ENCODE measurements at places on chromosomes 3 and 15.

DNA sequence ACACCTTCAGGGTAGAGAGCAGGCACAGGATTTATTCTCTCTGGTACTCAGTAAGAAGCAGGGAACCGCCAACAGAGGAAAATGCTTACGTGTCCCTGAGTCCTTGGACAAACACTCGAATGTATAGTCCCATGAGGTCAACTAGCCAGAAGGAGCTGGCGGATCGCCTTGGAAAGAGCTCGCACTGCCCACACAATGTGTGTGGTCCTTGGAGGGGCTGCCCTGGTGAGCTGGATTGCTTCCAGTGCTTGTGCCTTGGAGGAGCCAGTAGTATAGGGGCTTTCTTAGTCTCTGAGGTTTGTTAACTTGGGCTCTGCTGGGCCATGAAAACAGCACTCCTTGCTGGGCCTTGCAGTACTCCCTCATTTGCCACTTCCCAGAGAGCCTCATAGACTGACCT is 40.7 kb upstream of the VILL start:
- no peak for DNase-seq

DNA sequence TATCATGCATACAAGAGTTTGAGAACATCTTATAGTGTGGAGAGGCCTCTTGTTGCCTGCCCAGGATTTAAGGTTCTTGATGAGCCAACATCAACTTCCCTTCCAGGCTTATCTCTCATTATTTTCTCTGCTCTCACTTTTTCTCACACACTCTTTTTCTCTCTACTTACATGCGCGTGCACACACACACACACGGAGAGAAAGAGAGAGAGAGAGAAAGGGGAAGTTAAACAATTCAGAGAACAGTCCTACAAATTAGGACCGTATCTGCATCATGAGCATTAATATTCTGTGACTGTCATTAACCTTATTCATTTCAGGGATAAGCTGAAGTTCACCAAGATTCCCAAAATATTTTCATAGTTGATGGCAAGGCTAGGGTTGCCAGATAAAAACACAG is 269.0 kb downstream of the ZNF621 start:
- DNase-seq: no peak

- DNase-seq: no peak
Observed at GRCh38 chr3:168139947-168140346, 44.2 kb upstream of the GOLIM4 start.

DNA sequence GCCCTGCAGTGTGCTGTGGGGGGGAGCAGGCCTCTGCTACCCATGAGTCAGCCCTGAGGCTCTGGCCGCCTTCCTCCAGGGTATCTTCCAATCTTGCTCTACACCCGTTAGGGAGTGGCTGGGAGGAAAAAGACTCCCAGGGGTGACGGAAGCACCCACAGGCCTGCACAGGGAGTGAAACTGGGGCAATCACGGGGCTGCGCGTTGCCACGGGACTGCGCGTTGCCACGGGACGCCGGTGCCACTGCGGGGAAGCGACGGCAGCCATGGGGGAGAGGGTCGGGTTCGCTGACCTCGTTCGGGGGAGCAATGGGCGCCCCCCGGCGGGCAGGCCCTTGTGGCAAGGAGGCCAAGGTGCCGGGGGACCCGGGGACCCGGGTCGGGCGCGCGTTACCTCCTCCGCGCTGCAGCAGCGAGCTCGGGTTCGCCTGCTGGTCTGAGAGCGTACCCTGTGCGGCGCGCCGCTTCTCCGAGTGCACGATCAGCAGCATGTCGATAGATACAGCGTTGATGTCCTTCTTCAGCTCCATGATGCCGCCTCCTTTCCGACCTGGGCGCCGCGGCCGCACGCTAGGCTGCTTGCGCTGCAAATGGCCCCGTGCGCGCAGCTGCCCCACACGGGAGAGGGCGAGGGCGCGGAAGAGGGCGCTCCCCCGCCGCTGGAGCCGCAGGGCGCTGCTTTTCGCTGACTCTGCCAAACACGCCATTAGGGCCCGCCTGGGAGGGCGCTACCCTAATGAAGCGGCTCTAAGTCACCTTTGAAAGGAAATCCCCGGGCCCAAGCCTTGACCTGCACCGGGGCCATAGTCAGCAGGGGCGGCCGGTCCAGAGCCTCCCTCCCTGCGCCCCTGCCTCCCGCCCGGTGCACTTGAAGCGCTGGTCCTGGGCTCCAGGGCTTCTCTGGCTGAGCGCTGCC is at the start of gene KY:
KY (minus strand) TSS at position 592 of the 916 bp plus-strand sequence; CDS start at position 530, 62 bp downstream.
- DNase-seq: no peak

GRCh38 chr3:177131927-177132636 is 65.2 kb downstream of the TBL1XR1 start:
- no peak for DNase-seq

DNA sequence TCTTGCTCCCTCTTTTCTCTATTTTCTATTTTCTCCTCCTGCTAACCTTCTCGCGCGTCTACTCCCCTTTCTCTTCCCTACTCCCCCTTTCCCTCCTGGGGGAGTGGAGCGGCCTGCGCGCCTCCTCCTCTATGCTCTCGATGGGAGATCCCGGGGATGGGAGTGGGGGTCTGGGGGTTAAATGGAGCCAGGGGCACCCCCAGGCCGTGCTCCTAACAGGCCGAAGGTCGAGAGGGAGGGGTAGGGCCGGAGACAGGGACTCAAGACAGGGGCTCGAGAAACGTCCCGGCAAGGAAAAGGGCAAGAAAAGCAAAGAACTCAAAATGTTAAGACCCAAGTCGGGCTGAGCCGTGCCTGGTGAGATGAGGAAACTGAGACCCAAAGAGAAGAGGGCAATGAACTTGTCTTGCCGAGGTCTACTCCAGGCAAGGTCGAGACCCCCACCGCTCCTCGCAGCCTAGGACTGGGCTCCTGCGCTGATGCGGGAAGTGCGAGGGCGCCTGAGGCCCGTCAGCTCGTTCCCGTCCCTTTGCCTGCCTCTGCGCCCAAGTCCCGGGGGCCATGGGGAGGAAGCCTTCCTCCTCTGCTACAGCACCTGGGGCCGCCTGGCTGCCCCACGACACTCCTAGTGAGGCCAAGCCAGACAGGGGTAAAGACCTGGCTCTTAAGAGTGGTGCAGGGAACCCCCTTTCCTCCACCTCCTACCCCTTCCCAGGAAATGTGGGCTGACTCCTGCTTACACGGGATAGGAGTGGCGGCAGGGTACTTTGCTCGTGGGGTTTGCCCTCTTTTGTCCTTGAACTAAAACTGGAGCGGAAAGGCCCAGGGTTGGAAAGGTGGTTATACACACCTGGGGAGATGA is 770 bp upstream of the MEGF11 start:
- DNase-seq: no peak

GRCh38 chr3:184231671-184232070 is 2.3 kb downstream of the VWA5B2 start:
- no peak for DNase-seq

- DNase-seq: no peak
Observed at GRCh38 chr3:86934851-86935250, 56.1 kb downstream of the VGLL3 start.

DNA sequence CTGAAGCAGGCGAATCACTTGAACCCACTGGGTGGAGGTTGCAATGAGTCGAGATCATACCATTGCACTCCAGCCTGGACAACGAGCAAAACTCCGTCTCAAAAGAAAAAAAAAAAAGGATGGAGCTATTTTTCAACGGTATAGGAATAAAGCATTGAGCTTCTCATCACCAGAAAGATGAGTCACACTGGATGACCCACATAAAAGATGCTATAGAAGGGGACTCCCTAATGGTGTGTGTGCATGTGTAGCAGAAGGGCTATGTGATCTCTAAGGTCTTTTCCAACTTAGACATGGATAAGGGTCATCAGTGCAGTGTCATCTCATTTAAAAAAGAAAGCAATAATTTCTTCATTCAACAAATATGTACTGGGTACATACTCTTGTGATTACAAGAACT is 476.0 kb downstream of the MFSD1 start:
- no peak for DNase-seq

- DNase-seq: no peak
Observed at GRCh38 chr3:12875857-12876836, 34.8 kb upstream of the RPL32 start.

DNA sequence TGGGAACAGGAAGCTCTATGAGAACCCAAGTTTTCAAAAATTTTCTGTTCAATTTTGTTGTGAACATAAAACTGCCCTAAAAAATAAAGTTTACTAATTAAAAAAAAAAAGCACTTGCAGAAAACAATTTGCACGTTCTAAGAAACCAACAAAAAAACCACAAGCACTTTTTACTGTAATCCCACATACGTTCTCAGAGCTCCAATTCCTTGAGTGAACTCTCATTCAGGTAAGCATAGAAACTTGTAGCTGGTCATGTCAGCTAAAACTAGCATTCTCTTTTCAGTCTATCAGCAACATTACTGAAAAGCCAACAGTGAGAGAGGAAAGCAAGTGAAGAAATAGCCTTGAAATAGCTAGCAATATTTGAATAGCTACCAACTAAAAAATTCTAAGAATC is 11.5 kb upstream of the TMF1 start:
- no peak for DNase-seq

DNA sequence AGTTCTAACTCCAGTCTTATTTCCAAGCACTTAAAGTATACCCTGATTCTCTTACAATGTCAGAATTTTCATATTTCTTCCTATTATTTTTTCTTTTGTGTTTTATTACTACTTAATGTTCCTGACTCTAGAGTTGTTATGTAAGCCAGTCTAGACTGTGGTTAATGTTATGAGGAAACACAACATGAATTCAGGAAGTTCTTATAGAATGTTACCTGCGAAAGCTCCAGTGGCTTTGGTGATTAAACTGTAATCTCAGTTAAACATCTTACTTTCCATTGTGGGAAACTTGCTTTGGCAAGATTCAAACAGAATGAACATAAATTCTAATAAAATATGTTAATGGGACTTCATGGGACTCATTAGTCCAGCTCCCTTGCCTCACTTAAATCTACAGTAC is 36.6 kb upstream of the CHL1 start:
- DNase-seq: no peak

- DNase-seq: no peak
Observed at GRCh38 chr3:79906106-79906505, 138.3 kb upstream of the ROBO1 start.

GRCh38 chr15:71447328-71448250 is 332.3 kb downstream of the THSD4 start:
- DNase-seq: no peak

DNA sequence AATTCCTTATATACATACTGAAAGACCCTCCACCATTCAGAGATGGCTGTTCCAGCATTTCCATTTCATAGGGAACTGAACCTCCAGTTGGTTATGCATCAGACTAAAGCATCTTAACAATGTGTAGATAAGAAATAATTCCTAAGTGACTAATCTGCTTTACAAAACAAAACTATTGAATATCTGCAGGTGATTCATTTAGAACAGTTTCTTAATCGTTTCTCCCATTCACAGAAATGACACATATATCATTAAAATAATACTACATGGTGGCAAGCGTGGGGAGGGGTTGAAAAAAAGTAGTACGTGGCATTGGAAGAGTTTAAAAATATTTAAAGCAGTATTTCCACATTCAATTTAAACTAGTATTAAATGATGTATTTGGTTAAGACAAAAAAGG is 19.5 kb downstream of the COPS2 start:
- no peak for DNase-seq

- DNase-seq: no peak
Observed at GRCh38 chr3:13512451-13512850, 32.3 kb downstream of the HDAC11 start.

GRCh38 chr3:76122007-76122406 is 336.7 kb upstream of the ZNF717 start:
- no peak for DNase-seq

- no peak for DNase-seq
Observed at GRCh38 chr15:79349525-79349924, 38.6 kb downstream of the TMED3 start.

- no peak for DNase-seq
Observed at GRCh38 chr15:73748730-73749129, 4.4 kb downstream of the INSYN1 start.

GRCh38 chr3:7964899-7965298 is 536.7 kb upstream of the LMCD1 start:
- DNase-seq: no peak

- DNase-seq: no peak
Observed at GRCh38 chr3:52176951-52177700, 20.8 kb upstream of the ALAS1 start.

DNA sequence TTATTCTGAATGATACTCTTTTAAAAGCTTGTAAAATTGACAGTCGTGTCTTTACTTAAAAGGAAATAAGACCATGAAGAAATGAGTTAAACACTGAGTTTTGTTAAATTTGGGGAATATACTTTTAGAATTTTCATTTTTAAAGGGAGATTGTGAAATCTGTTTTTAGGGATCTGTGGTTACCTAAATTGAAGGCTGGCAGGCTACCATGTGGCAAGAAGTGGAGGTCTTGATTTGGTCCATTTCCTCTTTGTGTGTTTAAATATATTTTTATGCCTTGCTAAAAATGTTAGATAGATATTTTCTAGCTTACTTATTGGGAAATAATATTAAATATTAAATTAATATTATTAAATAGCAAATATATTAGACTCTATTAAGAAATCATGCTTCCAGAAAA is 36.6 kb upstream of the SLC22A13 start:
- DNase-seq: no peak

DNA sequence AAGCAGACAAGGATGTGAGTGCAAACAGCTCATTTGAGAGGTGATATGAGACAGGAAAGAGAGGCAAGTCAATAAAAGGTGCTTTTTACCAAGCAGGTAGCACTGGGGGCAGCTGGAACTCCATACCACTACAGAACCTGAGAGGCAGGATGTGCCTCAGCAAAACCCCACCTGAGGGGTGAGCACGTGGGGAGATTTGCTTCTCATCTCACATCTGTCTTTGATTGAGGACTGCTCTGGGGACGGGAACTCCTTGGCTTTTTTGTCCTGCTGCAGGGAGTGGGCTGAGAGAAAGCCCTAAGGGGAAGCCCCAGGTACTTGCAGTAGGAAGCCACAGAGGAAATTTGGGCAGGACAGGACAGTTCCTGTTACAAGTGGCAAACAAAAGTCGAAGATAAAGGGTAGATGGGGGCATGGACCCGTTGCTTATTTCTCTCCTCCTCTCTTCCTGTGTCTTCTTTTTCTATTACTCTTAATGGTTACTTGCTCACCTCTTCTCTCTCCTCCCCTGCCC is 27.1 kb downstream of the CFAP161 start:
- DNase-seq: peak; percentile 12

- DNase-seq: no peak
Observed at GRCh38 chr3:139104062-139104461, 59.4 kb upstream of the PRR23C start.

GRCh38 chr3:119352863-119353527 is 58.8 kb downstream of the ARHGAP31 start:
- DNase-seq: no peak

DNA sequence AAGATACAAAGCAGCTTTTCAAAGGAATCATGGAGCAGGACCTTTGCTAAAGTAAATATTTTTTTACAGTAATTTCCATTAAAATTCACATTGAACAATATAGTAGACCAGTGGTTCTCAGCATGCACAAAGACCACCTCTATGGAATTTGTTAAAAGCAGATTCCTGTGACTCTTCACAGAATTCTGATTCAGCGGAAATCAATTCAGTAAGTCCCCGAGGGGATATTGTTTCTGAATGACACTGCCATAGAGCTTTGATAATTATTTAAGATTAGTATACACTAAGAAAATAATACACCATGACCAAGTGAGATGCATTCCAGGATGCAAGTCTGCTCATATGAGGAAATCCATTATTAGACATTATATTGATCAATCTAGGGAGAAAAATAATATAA is 161.9 kb upstream of the TNIK start:
- no peak for DNase-seq

GRCh38 chr15:56978898-56979662 is 60.6 kb downstream of the TCF12 start:
- no peak for DNase-seq
